ENCODE measurements at places on chromosomes 3 and 15.

- no peak for DNase-seq
Measured at GRCh38 chr15:55348281-55348778, 29.3 kb downstream of the PIGB start.

DNA sequence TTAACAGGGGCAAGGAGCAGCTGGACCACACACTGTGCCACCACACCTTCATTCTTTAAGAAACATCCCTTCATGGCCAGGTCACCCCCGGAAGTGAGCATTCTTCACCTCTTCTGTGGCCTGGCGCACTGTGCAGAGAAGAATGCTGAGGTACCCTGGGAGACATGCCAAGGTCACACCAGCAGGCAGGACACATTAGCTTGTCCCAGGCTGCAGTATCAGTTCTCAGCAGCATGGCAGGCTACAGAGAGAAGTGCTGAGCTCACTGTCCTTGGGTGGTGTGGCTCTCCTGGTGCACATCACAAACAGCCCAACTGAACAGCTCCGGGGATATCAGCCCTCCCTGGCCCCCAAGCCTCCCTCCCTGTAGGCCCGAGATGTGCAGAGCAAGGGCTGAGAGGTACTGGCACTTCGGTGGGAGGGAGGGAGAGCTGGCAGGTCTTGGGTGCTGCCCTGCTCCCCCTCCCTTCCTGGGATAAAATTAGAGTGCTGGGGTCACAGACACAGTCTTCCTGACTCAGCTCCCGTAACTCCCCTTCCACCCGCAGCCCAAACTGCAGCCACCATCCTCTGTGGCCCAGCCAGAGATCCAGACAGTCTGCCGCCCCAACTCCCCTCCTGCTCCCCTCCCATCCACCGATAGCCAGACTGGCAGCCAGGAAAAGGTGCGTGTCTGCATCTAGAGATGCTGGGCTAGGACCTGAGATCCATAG lies 13.4 kb downstream of the SEMA7A start:
- no peak for DNase-seq

DNA sequence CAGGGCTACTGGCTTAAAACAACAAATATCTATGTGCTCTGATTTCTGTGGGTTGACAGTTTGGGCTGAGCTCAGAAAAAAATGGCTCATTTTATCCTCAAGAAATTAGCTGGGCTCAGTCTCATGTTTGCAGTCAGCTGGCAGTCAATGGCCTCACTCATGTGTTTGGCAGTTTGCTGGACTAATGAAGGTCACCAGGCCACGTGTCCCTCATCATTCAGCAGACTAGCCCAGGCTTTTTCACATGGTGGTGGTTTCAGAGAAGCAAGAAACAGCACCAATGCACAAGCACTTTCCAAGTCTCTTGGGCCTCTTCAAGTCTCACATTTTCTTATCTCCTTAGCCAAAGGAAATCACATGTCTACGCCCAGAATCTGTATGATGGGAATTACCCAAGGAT lies 478.3 kb upstream of the PPP2R3A start:
- no peak for DNase-seq

DNA sequence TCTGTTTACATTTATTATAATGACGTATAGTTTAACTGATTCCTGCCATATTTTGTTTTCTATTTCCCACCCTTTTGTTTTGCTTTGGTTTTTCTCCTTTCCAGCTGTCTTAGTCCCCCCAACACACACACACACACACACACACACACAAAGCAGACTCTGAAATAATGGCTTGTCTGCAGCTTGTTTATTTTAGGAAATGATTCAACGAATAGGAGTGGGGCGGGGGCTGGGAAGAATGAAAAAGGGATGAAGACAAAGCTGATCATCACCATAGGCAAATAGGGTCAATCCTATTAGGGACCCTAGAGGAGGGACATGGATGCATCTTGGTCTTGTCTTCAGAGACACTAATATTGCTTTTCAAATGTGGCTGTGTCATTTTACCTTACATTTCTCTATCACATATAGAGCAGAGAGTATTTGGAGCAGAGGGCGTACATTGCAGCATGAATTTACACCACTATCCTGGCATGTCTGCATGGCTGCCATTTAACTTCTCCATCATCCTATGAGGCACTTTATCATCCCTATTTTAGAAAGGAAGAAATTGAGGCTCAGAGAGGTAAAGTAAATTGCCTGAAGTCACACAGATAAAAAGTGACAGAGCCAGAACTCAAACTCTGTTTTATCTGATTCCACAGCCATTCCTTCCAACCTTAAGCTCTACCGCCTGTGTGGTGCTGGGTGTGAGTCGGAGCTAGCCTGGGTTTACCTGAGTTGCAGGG lies 147.2 kb upstream of the TPM1 start:
- DNase-seq = peak; percentile 52

DNA sequence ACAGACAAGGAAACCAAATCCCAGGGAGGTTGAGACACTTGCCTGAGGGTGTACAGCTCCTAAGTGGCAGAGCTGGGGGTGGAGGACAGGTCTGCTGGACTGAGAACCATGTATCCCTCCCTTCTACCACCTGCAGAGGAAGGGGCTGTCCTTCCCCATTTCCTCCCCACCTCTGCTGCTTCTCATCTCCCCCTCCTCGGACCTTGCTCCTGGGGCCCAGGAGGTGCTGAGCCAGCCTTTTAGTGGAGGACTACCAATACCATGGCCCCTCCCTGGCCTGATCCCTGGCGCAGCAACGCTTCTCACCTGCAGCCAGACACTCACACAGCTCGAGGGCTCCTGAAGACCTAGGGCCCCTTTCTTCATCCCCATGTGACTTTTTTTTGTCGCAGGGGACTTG lies 50.4 kb downstream of the IDH2 start:
- no peak for DNase-seq

DNA sequence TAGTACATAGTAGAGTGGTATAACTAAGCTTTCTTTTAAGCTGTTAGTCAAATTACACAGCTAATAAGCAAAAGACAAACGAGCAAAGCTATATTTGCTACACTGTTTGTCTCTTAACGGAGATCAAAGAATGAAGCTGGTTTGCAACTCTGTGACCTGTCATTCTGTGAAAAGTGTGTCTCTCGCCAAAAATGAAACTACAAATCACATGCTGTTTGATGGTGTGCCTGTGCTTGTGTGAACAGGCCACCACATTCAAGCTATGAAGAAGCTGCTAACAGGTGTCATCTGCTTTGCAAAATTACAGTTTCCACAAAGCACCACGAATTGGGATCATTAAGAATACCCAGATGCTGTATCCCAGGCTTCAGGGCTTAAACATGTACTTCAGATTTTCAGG lies 667.8 kb upstream of the NAALADL2 start:
- no peak for DNase-seq

DNA sequence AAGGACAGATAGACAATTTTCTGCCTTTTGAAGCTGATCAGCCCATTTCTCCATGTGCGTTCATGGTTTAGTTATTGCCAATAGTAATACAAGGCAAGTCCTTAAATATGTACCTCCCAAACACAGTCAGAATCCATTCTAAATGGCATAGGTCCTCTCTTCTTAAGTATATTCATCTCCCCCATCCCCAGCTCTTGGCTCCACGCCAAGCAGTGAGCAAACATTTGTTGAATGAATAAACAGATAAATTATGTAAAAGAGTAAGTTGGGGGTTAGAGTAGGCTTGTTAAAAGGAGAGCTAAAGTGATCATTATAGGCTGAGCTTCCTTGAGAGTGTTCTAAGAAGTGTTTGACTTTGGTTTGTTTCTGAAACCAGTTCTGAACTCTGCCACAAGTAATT lies 241.3 kb downstream of the ITPR1 start:
- DNase-seq = no peak

DNA sequence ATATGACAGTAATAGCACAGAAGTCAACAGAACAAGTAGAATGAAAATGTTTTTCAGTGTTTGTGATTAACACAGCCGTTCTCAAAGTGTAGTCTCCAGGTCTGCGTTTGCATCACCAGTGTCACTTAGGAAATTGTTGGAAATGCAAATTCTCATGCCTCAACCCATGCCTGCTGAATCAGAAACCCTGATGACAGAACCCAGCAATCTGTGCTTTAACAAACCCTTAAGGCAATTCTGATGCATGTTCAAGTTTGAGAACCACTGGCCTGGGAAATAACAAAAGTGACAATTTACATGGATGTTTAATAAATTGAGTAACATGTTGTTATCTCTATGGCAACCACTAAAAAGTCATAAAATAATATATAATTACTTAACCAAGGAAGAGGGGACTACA lies 103.1 kb upstream of the ATP11B start:
- DNase-seq = no peak
